ENCODE measurements at places on chromosomes 5 and 9. TPM values are rescaled to one million over a fixed set of nuclear protein-coding genes. Genes with fewer than 3 reads are reported as not detected.

The ZNF354C gene
- 0.64 TPM for polyA plus RNA-seq

GRCh38 chr5:100731768-100732167, 171.3 kb downstream of the ST8SIA4 start:
- no peaks in the 10 kb centered on the region for H3K27me3 ChIP-seq
- no peaks in the 10 kb centered on the region for H3K4me1 ChIP-seq
- no peak overlapping the region for H3K27ac ChIP-seq
- H3K4me3 ChIP-seq, result no peak overlapping the region
- H3K36me3 ChIP-seq, result no peaks in the 10 kb centered on the region

DNA sequence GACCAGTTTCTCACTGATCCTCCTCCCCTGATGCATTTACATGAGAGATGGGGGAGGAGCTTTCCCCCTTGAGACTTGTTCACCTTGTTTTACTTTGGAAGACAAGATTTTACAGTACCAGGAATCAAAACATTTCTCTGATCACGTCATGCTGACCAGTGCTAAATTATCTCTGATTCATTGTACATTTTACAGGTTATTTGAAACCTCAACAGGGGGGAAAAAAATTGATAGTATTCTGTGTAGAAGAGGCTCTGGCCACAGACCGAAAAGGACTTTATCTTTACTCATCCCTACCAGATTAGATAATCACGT, 133.9 kb downstream of the GRIA1 start:
- H3K4me3 ChIP-seq, result no peak overlapping the region
- H3K27ac ChIP-seq, result no peak overlapping the region
- no peaks in the 10 kb centered on the region for H3K36me3 ChIP-seq
- H3K27me3 ChIP-seq, result no peaks in the 10 kb centered on the region
- DNase-seq, result no peak

DNA sequence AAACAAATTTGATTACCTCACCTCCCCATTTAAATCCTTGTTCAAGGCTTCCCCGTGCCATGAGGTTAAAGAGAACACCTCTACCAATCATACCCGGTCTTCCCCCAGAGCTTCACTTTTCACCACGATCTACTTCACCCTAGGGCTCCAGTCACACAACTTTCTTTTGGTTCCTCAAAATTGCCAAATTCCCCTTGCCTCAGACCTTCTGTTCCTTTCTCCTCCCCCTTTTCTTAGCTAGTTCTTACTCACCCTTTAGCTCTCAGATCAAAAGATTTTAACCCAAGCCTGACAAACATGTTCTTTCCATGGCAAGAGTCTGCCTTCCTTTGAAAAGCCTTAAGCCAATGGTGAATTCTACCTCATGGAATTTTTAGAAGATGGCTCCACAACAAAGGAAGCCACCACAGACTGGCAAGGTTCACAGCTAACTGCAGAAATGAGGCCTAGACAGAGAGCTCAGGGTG, 56.7 kb downstream of the MAPKAP1 start:
- no peak overlapping the region for H3K4me3 ChIP-seq
- no peaks in the 10 kb centered on the region for H3K27me3 ChIP-seq
- no peaks in the 10 kb centered on the region for H3K36me3 ChIP-seq
- H3K27ac ChIP-seq, result peak overlapping the region; percentile 51
- DNase-seq, result no peak
- H3K4me1 ChIP-seq, result peaks cover 28% of the 10 kb centered on the region
